ENCODE measurements at places on chromosomes 2 and 18. TPM values are rescaled to one million over a fixed set of nuclear protein-coding genes. Genes with fewer than 3 reads are reported as not detected.
A peak's percentile ranks its signal among the peaks of the same experiment; 100 is the strongest.

Gene ATL2
- 33.4 TPM for polyA plus RNA-seq

GRCh38 chr2:10911291-10912075, at the start of gene KCNF1:
Gene KCNF1, plus strand, starts transcription at chr2:10911934. Its CDS starts 493 bp downstream, at chr2:10912427.
- peak; percentile 19 for DNase-seq

Gene TMEM247
- not detected for polyA plus RNA-seq

Gene SLC9A4
- polyA plus RNA-seq, result not detected

Gene REEP1
- 76.7 TPM for polyA plus RNA-seq

- no peak for DNase-seq
Measured at GRCh38 chr2:198359308-198359707, 554.9 kb downstream of the PLCL1 start.

GRCh38 chr2:128245813-128246212, 72.9 kb downstream of the HS6ST1 start:
- no peak for DNase-seq

- DNase-seq, result peak; percentile 72
Measured at GRCh38 chr2:127094509-127095366, 12.2 kb downstream of the BIN1 start.

GRCh38 chr2:163401481-163401880, 334.3 kb downstream of the FIGN start:
- DNase-seq, result no peak

- DNase-seq, result no peak
Measured at GRCh38 chr2:239110595-239111048, 262.7 kb downstream of the TWIST2 start.

- DNase-seq, result no peak
Measured at GRCh38 chr18:79575891-79576685, 103.5 kb upstream of the CTDP1 start.

DNA sequence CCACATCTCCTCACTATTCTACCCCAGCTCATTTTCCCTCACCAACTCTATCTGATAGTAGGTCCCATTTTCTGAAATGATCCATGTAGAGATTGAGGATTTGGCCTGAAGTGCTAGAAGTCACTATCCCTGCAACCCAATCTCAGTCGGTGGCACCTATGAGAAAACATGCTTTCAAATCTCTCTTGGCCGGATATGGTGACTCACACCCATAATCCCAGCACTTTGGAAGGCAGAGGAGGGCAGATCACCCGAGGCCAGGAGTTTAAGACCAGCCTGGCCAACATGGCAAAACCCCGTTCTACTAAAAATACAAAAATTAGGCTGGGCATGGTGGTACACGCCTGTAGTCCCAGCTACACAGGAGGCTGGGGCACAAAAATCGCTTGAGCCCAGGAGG, 19.1 kb upstream of the MARCHF4 start:
- no peak for DNase-seq

GRCh38 chr2:66324909-66325528, 109.9 kb upstream of the MEIS1 start:
- no peak for DNase-seq

Gene FBXO48
- 1.6 TPM for polyA plus RNA-seq

GRCh38 chr2:43018179-43019024, 208.0 kb downstream of the ZFP36L2 start:
- no peak for DNase-seq

GRCh38 chr2:202778217-202778616, 93.3 kb downstream of the ICA1L start:
- no peak for DNase-seq

Gene LRP1B
- 2.2 TPM for polyA plus RNA-seq

GRCh38 chr18:39701055-39701783, 2135.6 kb upstream of the CELF4 start:
- DNase-seq, result no peak

GRCh38 chr2:230925443-230925878, 419 bp upstream of the GPR55 start:
- no peak for DNase-seq

Gene FMNL2
- 22.4 TPM for polyA plus RNA-seq

DNA sequence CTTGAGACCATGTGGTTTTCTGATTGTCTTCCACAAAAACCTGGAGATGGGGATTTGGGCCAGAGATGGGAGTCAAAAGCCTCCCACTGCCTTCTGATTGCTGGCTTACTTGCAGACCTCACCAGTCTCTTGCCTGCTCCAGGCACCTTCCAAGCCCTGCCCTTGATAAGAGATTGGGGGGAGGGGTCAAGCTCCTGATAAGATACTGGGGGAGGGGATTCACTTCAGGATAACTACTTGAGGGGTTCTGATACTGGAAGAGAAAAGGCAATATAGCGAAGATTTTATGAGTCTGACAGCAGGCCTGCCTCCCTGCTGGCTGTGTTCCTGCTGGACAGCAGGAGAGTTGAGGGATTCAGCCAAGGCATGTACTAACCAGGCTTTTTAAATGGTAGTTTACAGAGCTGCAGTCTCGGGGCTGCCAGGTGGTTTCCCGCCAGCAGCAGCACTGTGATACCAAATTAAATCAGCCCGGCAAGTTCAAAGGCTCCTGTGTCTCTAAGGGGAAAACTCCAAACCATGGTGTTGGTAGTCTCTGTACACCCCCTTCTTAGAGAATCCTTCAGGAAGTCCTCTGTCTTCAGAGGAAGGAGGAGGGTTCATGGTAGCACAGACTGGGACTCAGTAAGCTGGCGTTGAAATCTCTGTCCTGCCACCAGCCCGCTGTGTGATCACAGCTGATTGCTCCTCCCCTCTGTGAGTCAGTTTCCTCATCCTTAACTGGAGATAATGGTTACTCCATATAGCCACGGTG, 58.3 kb downstream of the FBXO36 start:
- peak; percentile 50 for DNase-seq

DNA sequence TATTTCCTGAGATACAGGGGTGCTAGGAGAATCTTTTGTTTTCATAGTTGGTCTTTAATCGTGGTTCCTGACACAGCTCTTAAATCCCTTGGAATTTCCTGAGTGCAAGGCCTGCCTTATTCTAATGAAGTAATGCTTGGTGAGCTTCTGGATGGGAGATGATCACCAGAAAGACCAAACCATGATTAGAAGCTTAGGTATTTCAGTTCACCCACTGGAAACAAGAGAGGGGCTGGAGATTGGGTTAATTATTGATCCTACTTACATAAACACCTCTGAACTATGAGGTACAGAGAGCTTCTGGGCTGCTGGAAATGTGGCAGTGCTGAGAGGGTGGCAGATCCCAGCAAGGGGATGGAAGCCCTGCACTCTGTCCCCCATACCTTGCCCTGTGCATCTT, 406.8 kb downstream of the THSD7B start:
- no peak for DNase-seq

GRCh38 chr2:65277791-65278483, 50.3 kb downstream of the ACTR2 start:
- DNase-seq, result no peak

GRCh38 chr18:33116376-33116775, 324.1 kb downstream of the CCDC178 start:
- DNase-seq, result no peak

Gene ATP9B
- polyA plus RNA-seq, result 20.2 TPM

GRCh38 chr2:68741805-68742306, 7.2 kb downstream of the ARHGAP25 start:
- no peak for DNase-seq

GRCh38 chr2:17800219-17800618, 16.0 kb upstream of the MSGN1 start:
- no peak for DNase-seq

- no peak for DNase-seq
Measured at GRCh38 chr2:178997067-178997466, 52.9 kb downstream of the CCDC141 start.

Gene HOXD13
- polyA plus RNA-seq, result not detected

- no peak for DNase-seq
Measured at GRCh38 chr18:38243291-38243690, 677.7 kb upstream of the CELF4 start.

- DNase-seq, result no peak
Measured at GRCh38 chr2:41321351-41321750, 726.5 kb upstream of the PKDCC start.

DNA sequence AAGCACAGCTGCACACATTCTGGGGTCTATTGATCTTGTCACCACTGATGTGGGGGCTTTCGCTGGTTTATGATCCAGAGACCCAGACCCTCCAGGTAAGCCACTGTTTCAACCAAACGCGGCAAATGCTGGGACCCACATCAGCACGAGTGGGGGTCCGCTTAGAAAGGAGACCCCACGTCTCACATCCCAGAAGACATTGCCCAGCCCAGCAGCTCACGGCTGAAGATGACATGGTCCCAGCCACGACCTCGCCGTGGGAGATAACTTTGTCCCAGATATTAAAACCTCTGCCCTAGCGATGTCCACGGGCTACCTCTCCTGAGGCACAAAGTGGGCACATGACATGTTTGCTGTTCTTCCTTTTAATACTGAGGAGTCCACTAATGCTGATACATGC, 43.8 kb downstream of the LONRF2 start:
- DNase-seq, result no peak

DNA sequence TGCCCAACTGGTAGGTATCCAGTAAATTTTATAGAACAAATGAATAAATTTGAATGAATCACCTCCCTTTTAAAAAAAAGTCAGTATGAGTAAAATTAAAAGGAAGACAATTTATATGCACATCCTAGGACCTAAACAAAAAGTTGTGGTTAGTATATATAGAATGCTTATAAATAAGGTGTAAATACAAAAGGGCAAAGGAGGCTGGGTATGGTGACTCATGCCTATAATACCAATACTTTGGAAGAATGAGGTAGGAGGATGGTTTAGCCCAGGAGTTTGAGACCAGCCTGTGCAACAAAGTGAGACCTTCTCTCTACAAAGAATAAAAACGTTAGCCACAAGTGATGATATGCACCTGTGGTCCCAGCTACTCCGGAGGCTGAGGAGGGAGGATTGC, 12.8 kb downstream of the C2orf69 start:
- DNase-seq, result no peak

DNA sequence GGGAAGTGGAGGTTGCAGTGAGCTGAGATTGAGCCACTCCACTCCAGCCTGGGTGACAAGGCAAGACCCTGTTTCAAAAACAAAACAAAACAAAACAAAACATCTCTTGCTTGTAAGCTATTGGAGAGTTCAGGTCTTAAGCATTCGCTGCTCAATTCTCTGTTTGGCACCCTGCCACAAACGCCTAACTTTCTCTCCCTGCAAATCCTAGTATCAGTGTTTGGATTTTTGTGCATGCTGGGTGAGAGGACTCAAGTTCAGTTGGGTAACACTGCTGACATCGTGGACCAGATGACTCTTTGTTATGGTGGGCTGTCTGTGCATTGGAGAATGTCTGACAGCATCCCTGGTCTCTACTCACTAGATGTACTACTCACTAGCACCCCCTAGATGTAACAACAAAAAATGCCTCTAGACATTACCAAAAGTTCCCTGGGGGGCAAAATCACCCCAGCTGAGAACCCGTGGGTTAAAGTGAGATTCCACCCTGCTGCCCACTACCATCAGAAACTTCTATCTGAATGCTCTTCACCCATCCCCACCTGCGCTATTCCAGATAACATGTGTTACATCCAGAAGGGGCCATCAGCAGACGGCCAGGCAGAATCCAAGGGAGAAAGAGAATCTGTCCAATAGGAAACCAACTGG, 50.9 kb downstream of the CACNB4 start:
- no peak for DNase-seq

DNA sequence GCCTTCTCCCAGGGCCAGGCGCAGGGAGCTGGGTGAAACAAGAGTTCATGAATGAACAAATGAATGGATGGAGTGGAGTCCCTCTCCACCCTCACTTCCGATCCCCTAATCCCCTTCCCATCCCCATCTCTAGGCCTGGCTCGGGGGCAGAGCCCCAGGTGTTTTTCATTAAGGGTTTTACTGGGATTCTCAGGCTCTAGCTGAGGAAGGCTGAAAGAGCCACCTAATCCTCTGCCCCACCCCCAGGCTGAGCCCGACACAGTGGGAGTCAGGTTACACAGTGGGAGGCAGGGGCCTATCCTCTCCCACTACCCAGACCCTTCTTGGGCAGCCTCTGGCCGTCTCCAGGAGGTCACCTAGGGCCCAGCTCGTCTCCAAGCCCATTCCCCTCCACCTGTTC, 36.1 kb downstream of the SDC1 start:
- no peak for DNase-seq

Gene LAPTM4A
- 322 TPM for polyA plus RNA-seq

GRCh38 chr2:162277381-162277780, 34.1 kb upstream of the FAP start:
- no peak for DNase-seq

DNA sequence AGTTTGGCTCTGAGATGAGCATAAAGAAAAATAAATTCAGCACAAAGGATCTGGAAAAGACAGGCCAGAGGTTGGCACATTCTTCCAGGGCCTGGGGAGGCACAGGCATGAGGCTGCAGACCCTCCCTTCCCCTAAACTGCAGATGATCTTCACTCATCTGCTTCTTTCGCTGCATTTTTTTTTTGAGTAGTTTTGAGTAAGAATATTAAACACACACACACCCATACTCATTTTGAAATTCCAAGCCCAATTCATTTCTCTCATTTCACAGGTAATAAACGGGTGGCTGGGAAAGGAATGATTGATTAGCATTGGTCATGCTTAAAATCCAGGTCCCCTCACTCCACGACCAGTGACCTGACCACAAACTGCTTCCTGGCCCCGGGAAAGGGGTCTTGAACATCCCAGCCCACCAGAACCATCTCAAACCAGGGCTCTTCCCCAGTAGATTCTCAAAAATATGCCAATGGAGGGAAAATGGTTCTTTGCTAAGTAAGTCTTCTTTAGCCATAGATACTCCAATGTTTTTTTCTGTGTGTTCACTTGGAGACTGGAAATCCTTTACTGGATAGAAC, 219.6 kb downstream of the ANAPC1 start:
- DNase-seq, result no peak

Gene DSG4
- polyA plus RNA-seq, result not detected

GRCh38 chr2:172089633-172090032, 4.3 kb downstream of the DLX1 start:
- no peak for DNase-seq

GRCh38 chr2:154049561-154049960, 177.8 kb downstream of the GALNT13 start:
- no peak for DNase-seq

DNA sequence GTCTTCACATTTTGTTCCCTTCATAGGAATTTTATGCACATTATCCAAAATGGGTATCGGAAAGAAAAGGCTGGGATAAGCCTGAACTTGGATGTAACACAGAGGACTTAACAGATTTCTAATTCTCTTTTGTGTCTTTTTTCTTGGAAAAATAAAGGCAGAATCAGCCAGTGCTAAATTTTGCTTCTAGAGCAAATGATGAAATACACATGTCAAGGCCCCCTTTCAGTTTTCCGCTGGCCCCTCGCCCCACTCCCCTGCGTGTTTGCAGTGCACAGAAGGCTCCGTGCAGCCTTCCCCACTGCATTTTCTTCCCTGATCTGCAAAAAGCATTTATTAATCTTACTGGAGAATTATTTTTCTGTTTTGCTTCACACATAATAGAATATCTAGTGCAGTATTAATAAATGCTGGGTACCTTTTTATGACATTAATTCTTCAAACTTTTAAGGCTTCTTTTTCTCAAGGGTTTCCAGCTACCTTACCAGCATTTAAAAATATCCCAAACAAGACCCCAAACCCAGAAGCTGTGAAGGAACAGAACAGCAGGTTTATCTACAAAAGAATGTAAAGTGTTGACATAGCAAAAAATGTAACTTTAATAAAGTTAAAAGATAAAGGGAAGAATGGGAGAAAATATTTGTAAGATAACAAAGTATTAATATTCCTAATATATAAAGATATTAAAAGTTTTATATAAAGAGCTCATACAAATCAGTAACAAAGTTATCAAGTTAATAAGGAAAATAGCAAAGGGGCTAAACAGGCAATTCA, 81.3 kb upstream of the SPTBN1 start:
- no peak for DNase-seq

Data from forelimb muscle (tissue), 1 donor.